GM23248 (cell line): ENCODE measurements at places on chromosomes 5 and 9. TPM values are rescaled to one million over a fixed set of nuclear protein-coding genes. Genes with fewer than 3 reads are reported as not detected.

Gene GOLGA1
- 15.3 and 17.1 TPM in 2 replicates for polyA plus RNA-seq

Gene CDC25C
- polyA plus RNA-seq, result 2.9 and 4.4 TPM in 2 replicates

Gene TENT4A
- polyA plus RNA-seq, result 2.0 and 3.0 TPM in 2 replicates

Gene C6
- polyA plus RNA-seq, result not detected in 2 replicates

Gene HSPA4
- 105 and 111 TPM in 2 replicates for polyA plus RNA-seq

Gene AK8
- 0.22 and 0.89 TPM in 2 replicates for polyA plus RNA-seq

Gene GHR
- 0.64 and 0.72 TPM in 2 replicates for polyA plus RNA-seq

Gene NUDT12
- 5.2 and 6.7 TPM in 2 replicates for polyA plus RNA-seq

Gene ESM1
- 11.8 and 12.2 TPM in 2 replicates for polyA plus RNA-seq

Gene ZMYND19
- polyA plus RNA-seq, result 6.1 and 11.6 TPM in 2 replicates

Gene PDE8B
- 0.33 and 0.40 TPM in 2 replicates for polyA plus RNA-seq

Gene C9orf78
- polyA plus RNA-seq, result 79.7 and 80.7 TPM in 2 replicates

Gene RAPGEF6
- polyA plus RNA-seq, result 4.2 and 6.9 TPM in 2 replicates

Gene AIF1L
- polyA plus RNA-seq, result 0.28 TPM in 1 of 2 replicates, not detected in the other

Gene IGIP
- 3.4 and 3.5 TPM in 2 replicates for polyA plus RNA-seq

Gene FBLL1
- 0.16 TPM in 1 of 2 replicates, not detected in the other for polyA plus RNA-seq

Gene DENND4C
- polyA plus RNA-seq, result 11.8 and 11.9 TPM in 2 replicates
